CD4-positive, alpha-beta T cell treated with Interleukin-4 for 1 hour (primary cell): ENCODE measurements at places on chromosomes 7 and 10.

GRCh38 chr10:133465950-133466474 lies 12.3 kb downstream of the SCART1 start:
- no peak for DNase-seq

DNA sequence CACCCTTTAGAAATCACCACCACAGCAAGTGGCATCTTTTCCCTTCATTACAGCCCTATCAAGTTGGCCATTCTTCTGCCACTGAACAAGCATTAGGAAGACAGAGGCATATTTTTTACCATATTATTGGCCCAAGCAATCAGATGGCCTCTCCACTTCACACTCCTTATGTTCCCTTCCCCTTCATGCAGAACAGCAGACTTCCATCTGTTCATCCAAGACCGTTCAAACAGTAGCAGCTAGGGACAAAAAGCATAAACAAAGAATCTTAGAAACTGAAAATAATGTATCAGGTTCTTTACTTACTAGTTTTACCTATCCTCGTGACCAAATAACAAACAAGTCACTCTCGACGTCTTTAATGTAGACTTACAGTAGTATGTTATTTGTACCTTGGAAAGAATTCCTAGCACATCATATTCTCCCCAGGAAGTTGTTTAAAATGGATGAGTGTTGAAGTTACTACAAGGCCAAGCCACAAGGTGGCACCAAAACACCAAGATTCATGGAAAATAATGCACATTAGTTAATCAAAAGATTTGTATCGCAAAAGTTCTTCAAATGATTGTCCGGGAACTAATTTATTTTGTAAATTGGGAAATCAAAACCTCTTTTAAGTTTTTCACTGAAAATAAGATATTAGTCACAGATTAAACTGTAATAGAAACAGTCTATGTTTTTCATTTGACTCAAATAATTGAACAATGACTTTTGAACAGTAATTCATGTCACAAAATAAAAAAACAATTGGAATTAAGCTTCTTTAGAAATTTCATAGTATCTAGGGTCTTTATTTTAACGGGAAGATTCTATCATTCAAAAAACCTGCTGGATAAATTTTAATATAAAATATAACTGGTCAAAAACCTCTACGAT lies 112.1 kb downstream of the VPS41 start:
- peak; percentile 57 for DNase-seq

DNA sequence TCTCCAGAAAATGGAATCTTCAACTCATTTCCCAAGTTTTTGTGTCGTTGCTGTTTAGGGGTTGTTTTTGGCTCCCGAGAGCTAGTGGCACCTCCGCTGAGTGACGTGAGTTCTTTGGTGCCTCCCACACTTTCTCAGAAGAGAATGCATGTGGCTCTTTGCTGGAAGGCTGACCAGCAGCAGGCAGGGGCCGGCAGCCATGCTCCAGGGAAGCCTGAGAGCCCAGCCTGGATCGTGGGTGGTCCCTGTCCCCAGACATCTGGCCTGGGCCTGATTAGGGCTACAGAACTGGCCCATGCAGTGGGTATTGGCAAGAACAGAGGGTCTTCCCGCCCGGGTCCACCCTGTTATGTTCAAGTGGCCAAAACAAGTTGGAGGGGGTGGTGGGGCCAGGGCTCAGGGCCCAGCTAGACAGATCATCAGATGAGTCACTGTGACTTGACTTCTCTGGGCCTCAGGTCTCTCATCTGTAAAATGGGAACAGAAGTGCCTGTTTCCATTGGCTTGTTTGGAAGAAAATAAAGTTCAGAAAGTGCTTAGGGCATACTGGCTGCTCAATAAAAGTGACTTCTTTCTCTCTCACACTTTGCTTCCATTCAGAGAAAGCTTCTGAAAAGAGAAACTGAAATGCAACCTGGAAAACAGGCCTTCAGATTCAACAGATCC lies 83.1 kb downstream of the STRA8 start:
- DNase-seq, result no peak

DNA sequence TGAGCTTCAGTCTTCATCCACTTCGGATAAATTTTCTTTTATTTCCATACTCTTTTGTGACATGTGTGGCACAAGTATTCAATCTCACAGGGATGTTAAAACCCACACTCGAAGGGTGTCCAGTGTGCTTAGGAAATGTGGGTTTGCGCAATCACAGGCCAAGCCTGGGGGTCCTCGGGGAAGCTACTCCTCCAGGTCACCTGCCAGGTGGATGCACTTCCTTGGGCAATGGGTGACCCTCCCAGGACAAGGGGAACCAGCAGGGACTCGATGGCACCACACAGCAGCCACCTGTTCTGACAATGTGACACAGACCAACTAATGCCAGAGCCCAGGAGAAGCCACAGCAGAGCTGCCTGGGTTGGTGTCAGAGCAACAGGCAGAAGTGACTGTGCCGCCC lies 39.0 kb downstream of the PARP12 start:
- no peak for DNase-seq

DNA sequence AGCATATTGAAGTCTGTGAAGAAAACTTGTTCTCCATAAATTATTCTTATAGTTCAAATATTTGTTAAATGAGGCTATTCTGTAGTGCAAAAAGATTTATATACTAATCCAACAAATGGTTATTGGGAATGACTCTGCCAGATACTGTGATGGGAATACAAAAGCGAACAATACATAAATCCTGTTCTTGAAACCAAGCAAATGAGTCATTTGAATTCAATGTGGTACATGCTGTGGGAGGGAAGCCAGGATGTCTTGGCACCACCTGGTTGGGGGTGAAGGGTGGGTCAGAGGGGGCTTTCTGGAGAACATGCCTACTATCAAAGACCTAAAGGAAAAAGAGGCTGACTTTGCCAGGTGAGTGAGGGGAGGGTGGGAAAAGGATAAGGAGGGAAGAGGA lies 594.2 kb downstream of the CALN1 start:
- no peak for DNase-seq
